ENCODE measurements at places on chromosomes 3 and 15.

GRCh38 chr15:60966316-60966715, 262.8 kb downstream of the RORA start:
- no peak for DNase-seq

- no peak for DNase-seq
These were observed 166.2 kb upstream of the VEPH1 start for GRCh38 chr3:157669416-157669815.

DNA sequence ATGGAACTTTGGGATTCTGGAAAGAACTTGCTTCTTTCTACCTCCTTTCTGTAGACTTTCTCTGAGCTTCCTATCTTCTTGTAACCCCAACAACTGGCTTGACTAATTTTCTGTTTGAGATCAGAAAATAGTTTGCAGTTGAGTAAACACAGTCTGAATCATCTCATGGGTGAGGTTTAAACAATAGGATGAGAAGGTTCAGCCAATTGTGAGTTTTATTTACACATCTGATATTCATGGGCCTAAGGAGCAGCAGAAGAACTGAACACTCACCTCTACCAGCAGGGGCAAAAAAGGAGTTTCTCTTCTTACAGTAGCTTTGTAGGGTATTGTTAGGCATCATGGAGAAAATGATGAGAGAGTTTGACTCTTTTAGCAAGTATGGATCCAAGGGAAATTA, 54.2 kb downstream of the DTWD1 start:
- DNase-seq: no peak

DNA sequence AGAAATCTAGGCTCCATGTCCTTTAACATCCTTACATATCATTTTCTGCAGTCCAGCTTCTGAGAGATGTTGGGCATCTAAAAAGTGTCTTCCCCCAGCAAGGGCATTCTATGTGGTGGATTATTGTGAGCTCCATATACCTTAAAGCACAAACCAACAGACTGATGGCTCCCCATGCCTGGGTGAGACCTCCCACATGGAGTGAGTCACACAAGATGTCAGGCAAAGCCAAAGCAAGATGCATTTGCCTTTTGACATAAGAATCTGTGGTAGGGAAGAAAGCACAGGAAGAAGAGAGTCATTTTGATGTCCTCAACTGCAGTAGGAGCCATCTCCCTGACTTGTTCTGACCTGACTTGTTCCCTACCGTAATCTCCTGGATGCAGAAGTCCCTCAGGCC, 238.7 kb upstream of the EIF1B start:
- DNase-seq: no peak

- no peak for DNase-seq
These were observed 22.7 kb downstream of the CD80 start for GRCh38 chr3:119536757-119537156.

DNA sequence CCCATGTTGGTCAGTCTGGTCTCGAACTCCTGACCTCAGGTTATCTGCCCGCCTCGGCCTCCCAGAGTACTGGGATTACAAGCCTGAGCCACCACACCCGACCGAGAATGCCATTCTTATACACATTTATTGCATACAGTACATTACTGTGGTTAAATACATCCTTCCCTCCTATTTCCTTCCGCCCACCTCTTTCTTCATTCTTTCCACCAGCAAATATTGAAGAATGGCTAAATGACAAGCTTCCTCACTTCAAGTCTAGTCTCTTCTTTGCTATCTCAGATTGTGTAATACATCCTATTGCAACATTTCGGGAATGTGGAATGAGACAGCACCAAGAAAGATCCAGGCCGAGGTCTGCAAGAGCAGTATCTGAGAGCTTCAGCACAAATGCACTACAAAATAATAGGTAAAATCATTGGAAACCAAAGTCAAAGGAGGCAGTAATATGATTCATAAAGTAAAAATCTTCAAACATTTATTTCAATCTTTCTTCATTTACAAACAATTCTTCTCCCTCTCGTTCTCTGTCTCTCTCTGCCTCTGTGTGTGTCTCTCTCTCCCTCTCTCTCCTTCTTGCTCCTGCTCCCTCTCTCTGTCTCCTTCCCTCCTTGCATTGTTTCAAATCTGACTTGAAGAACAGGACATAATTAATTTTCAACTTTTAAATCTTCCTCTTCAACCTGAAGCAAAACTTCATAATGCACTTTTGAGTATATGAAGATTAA, 94.7 kb upstream of the TGFBR2 start:
- no peak for DNase-seq

DNA sequence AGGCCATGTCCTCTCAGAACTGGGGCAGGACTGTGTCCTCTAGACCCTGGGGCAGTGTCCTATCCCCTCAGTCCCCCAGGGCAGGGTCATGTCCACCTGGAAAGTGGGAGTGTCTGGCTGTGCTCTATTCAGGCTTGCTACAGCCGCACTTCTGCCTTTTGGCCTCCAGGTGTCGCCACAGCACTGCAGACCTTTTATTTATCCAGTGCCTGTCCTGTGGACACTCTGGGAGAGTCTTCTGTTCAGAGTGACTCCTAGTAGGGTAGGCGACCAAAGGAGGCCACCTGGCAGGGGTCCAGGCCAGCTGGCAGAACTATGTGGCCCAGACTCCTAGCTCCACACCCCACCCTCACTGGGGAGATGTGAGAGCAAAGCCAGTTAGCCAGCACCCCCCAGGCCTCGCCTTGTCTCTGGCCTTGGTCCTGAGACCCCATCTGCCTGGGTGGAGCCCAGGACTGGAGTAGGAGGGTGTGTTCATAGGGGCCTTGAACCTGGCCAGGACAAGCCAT, 3.9 kb downstream of the TMIE start:
- DNase-seq: peak; percentile 88

GRCh38 chr3:114686621-114687020, 392.8 kb downstream of the TIGIT start:
- DNase-seq: no peak

All from activated effector memory CD4-positive, alpha-beta T cell treated with anti-CD3 and anti-CD28 coated beads, Interleukin-2, amount 50 U/mL, for 16 hours (primary cell).